Stimulated activated CD4-positive, alpha-beta T cell treated with anti-CD3 and anti-CD28 coated beads, Interleukin-1b, Interleukin-23, amount 100 ng/mL, for 1 hour (primary cell): ENCODE measurements at places on chromosomes 11 and 22.

DNA sequence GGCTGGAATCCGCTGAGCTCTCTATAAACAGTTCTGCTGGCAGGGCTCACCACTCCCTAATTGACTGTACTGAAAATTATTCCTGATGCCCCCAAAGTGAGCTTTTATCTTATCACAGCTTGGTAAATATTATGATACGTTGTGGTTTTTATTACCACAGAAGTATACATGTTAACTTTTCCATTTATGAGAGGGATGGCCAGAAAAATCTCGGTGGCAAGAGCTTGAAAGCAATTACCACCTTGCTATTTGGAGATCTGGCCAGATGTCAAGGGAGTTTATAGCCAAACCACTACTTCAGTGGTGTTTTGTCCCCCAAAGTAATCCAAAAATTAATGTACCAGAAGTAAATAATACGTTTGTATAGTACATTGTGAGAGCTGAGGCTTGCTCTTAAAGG lies 75.4 kb upstream of the RCN1 start:
- DNase-seq, result no peak

- DNase-seq, result no peak
Measured at GRCh38 chr11:128717516-128717915, 23.6 kb downstream of the FLI1 start.

GRCh38 chr11:46198245-46199240 lies 77.3 kb upstream of the PHF21A start:
- no peak for DNase-seq

GRCh38 chr11:131823772-131824171 lies 453.4 kb downstream of the NTM start:
- DNase-seq, result no peak

GRCh38 chr11:47732271-47732670 lies 17.1 kb upstream of the AGBL2 start:
- no peak for DNase-seq

GRCh38 chr22:20803696-20804324 lies 29.9 kb downstream of the SERPIND1 start:
- DNase-seq, result no peak

GRCh38 chr11:58739725-58740430 lies 8.1 kb upstream of the GLYAT start:
- DNase-seq, result no peak

- no peak for DNase-seq
Measured at GRCh38 chr11:12179531-12179930, 69.1 kb downstream of the MICAL2 start.

DNA sequence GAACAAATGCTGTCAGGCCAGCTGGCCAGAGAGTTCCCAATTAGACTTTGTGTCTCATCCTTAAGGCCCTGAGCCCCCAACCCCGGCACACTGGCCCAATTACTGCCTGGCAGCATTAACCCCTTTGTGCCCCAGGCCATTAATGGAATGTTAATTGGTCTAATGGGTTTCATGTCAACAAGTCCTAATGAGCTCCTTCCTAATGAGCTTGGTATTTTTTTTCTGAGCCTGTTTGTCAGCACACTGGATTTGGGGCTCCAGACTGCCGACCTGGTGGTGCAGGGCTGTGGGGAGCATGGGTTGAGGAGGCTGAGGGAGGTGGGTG lies 148.8 kb downstream of the FEZ1 start:
- no peak for DNase-seq

DNA sequence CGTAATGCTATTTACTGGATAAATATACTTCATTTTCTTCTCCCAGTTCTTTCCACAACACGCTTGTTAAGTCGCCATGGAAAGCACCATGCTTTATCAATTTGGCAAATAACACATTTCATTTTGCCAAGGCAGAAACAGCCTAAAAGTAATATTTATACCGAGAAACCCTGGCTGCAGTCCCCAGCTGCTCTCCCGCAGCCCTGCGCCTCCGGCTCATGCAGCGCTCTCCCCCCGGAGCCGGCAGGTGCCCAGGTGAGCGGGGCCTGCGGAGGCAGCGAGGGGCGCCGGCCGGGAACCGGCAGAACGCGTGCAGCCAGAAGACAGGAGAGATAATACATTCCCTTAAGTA lies 681 bp upstream of the ARHGEF12 start:
- no peak for DNase-seq

DNA sequence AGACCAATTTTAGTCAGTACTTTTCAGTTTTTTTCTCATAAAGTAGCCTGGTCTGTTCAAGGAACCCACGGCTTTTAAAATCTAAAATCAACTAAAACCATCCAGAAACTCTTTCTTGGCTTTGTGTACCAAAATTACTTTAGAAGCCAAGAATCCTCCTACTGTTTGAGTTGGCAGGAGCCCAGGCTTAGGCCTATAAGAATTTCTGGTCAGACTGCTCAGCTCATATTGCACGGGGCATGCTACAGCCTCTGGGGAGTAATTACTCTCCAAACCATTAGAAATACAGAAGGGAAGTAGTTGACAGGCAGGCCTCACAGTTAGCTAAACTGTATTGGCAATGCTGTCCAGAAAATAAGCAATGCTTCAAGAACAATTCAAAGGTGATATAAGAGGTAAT lies 1862.9 kb upstream of the RAG2 start:
- no peak for DNase-seq

GRCh38 chr22:49112176-49112575 lies 715.5 kb downstream of the BRD1 start:
- no peak for DNase-seq

GRCh38 chr11:134363592-134363991 lies 31.8 kb downstream of the GLB1L2 start:
- no peak for DNase-seq

- DNase-seq, result no peak
Measured at GRCh38 chr11:31412946-31413345, 43.3 kb downstream of the DNAJC24 start.

DNA sequence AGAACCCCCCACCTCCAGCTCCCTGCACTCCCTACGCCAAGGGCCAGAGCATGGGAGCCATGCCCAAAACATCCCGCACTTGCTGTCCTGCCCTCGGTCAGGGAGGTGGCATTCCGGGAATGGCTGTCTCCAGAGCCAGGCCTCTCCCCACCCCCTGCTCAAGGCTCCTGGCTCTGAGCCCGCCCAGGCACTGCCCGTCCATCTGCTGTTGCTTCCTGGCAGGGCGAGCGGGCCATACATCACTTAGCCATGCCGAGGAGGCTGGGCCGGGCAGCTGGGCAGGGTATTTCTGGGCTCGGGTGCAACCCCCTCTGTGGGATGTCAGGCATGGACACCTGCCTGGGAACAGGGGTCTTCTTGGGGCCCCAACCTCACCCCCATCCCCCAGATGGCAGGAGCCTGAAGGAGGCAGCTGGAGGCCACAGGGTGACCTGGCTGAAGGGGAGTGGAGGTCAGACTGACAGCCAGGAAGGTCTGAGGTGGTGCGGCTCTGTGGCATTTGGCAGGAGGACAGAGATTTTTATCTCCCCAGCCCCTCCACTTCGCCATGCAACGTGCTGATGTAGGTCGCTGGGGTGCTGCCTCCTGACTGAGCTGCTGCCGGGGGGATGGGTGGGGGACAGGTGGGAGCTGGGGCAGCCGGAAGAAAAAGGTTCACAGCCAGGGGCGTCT lies 8.7 kb upstream of the CABP7 start:
- DNase-seq, result no peak

- no peak for DNase-seq
Measured at GRCh38 chr11:115362997-115363396, 141.2 kb downstream of the CADM1 start.
